Testis (tissue), 5 donors: ENCODE measurements at places on chromosomes 4 and X. TPM values are rescaled to one million over a fixed set of nuclear protein-coding genes. Genes with fewer than 3 reads are reported as not detected.

- no peak for DNase-seq
Measured at GRCh38 chr4:7815562-7815961, 124.1 kb downstream of the AFAP1 start.

- no peak for DNase-seq
Measured at GRCh38 chr4:107216379-107216778, 180.3 kb upstream of the DKK2 start.

DNA sequence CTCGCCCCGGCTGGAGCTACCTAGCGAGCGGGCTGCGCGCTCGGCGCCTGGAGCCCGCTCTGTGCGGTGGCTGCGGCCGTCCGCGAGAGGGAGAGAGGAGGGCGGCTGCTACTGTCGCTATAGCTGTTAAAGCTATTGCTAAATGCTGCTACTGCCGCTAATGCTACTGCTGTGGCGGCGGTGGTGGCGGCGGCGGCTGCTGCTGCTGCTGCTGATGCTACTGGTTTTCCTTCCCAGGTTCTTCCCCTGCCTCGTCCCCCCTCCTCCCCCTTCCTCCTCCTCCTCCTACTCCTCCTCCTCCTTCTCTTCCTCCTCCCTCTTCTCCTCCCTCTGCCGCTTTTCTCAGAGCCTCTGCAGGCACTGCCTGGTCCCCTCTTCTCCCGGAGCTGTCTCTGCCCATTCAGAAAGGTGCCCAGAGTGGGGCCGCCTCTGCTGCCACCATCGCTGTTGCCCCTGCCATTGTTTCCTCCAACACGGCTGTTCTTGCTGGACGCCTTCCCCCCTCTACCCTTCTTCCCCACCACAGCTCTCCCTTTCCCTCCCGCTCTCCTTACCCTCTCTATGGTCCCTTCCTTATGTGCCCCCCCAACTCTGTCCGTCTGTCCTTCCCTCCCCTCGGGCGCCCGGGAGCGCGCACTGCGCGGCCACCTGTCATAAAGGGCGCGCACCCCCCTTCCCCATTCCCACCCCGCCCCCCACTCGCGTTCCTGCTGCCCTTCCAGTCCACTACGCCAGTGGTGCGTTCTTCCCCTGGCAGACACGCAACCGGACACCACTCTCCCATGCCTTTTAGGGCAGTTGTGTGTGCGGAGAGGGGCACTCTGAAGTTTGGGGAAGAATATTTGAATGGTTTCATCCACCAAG is at the start of gene NEXMIF:
Gene NEXMIF (minus strand): TSS at position 228 of the 864 bp plus-strand sequence.
- peak; percentile 19 for DNase-seq

DNA sequence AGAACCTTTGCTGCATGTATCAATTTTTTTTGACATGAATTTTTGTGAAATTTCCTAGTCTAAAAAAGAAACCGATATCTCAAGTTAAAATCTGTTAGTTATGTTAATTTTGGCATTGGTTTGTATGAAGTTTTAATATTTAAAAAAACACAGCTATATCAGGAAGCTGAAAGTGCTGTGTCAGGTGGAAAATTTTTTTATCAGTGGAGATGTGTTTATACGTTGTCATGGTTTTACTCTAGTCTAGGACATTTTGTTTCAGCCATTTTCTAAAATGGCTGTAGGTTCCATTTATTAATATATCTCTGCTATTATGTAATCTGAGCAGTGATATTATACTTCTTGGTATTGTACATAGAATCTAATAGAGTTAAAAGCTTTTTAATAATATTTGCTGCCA is 34.2 kb downstream of the OCRL start:
- no peak for DNase-seq

- no peak for DNase-seq
Measured at GRCh38 chr4:37320513-37321235, 76.1 kb downstream of the NWD2 start.

GRCh38 chr4:143623896-143624295 is 76.6 kb downstream of the FREM3 start:
- DNase-seq: no peak

CENPI gene
- 0.69 TPM for polyA plus RNA-seq

- DNase-seq: no peak
Measured at GRCh38 chr4:53764761-53765490, 173.6 kb upstream of the LNX1 start.

- DNase-seq: no peak
Measured at GRCh38 chr4:777520-778262, 48.2 kb downstream of the CPLX1 start.

PPA2 gene
- polyA plus RNA-seq: 71.3 TPM

DNA sequence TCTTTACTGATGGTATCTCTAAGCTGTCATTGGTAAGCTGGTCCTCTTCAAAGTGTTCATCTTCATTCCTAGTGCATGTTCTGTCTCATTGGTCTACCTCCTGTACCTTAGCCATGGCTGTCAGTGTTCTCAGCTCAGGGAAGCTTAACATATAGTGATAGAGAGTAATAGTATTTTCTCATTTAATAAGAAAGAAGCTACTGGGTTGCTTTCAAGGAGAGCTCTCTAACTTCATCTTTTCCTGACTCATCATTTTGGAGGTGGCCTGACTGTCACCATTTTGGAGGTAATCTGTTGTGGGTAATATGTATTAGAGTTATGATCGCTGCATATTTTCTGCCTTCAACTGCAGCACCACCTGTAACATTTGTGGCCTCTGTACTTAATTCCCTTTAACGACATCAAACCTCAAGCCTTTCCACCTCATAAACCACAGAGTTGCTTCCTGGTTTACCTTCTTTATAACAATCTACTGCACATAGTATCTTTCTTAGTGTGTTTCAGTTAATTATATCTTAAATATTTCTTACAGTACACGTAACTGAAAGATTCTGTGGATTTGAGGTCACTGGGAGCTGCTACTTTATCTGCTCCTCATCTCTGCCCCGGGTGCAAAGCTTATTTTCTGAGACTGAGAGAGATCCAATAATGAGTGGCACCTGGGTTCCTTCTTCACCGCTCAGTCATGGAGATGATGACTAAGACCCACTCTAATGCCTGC is 474.0 kb upstream of the TECRL start:
- DNase-seq: no peak

PAGE2B gene
- 86.8 TPM for polyA plus RNA-seq

- DNase-seq: no peak
Measured at GRCh38 chrX:124268099-124268498, 64.4 kb upstream of the TEX13D start.

GRCh38 chr4:54100595-54101189 is 729 bp downstream of the GSX2 start:
- no peak for DNase-seq

- DNase-seq: no peak
Measured at GRCh38 chr4:150501983-150502382, 80.0 kb upstream of the MAB21L2 start.

- DNase-seq: no peak
Measured at GRCh38 chr4:177023951-177024350, 231.2 kb upstream of the VEGFC start.

- DNase-seq: no peak
Measured at GRCh38 chrX:148609515-148610327, 109.3 kb downstream of the AFF2 start.

DNA sequence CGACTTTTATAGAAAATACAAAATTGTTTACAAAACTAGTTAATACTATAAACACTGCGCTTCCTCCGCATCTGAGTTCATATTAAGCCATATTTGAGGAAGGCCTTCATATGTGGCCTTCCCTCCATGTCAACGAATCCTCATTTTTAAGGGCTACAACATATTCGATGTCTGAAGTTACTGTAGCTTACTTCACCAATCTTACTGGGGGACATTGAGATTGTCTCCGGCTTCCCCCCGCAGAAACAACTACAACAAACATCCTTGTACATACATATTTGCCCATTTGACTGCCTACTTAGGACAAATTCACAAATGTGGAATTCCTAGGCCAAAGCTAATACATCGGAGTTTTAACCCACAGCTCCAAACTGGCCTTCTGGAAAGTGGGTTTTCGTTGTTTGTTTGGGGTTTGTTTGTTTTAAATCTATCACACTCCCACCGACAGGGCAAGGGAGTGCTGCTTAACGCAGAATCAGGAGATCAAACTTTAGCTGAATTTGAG is 581 bp upstream of the FAM114A1 start:
- no peak for DNase-seq

TIGD4 gene
- 6.7 TPM for polyA plus RNA-seq

DNA sequence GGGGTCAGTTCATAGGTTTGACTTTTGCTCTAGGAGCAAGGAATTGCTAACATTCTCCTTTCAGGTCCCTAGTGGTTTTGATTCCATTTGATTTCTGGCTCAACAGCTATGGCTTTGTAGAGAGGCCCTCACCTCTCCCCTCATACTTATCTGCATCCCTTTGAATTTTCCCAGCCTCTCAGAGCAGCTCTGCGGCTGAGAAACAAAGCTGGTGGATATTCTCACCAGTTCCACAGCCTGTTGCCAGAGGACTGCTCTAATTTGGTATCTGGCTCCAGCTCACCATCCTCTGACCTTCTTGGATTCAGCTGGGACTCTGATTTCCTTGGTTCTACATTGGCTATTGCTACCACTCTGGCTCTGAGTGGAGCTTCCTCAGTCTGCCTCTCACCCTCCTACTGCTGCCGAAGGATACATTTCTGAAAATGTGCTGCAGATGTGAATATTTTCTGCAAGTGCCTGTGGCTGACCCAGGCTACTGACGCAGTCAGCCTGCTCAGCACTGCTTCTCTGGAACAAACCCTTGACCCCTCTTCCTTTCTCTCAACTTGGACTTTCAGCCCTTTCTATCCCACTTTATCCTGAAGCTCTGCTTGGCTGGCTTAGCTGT is 110.9 kb upstream of the ENPEP start:
- no peak for DNase-seq

- DNase-seq: no peak
Measured at GRCh38 chr4:33780952-33781791, 2463.1 kb downstream of the ARAP2 start.

DNA sequence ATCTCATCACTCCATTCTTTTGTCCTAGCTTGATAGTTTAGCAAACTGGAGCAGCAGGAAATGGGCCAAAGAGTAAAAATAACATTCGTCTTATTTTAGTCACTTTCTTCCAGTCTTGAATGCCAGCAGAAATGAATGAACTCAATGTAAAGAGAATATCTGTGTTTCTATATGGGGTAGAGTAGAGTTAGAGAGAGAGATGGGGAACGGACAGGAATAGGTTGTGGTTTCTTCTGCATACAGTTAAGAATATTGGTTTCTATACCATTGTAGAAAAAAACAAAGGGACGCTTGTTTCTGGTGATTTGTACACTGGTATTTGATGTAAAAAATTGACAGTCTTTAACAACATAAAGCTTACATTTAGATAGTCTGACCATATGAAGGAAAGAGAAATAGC is 8.9 kb downstream of the GPR174 start:
- no peak for DNase-seq

GRCh38 chrX:126177133-126177840 is 11.2 kb upstream of the DCAF12L2 start:
- no peak for DNase-seq

GRCh38 chr4:124970011-124970410 is 257.5 kb upstream of the ANKRD50 start:
- DNase-seq: no peak

DNA sequence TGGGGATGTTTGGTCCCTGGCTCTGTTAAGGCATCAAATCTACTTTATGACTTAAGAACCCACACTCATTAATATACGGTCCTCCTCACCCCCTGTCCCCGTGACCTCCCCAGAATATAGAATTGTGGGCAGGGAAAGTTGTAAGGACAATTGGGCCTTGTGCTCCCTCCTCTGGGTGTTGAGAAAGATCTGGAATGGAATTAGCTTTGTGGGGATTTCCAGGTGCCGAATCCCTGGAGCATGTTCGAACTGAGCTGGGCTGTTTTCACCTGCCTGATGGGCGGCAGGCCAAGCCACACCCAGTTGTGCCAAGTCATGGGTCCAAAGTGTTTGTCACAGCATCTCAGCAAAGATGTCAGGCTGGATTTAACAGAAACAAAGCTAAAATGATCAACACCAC is 349.3 kb upstream of the KLF3 start:
- no peak for DNase-seq

DNA sequence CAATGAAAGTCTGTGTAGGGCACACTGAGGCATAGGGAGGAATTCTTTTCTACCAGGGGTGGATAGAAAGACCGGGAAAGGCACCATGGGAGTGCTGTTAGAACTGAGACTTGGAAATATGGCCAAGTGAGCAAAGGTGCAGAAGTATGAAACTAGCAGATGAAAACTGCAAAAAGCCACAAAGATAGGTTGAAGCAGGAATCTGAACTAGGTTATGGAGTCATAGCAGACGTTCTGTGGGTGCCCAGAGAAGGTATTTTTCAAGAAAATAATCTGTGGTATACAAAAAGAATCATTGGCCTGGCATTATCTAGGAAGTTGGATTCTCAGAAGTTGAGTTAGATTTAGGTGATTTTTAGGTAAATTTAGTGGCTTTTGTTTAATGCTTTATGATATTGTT is 48.5 kb downstream of the SMAD1 start:
- no peak for DNase-seq
